ENCODE measurements at places on chromosomes 3 and 15.
A peak's percentile ranks its signal among the peaks of the same experiment; 100 is the strongest.

DNA sequence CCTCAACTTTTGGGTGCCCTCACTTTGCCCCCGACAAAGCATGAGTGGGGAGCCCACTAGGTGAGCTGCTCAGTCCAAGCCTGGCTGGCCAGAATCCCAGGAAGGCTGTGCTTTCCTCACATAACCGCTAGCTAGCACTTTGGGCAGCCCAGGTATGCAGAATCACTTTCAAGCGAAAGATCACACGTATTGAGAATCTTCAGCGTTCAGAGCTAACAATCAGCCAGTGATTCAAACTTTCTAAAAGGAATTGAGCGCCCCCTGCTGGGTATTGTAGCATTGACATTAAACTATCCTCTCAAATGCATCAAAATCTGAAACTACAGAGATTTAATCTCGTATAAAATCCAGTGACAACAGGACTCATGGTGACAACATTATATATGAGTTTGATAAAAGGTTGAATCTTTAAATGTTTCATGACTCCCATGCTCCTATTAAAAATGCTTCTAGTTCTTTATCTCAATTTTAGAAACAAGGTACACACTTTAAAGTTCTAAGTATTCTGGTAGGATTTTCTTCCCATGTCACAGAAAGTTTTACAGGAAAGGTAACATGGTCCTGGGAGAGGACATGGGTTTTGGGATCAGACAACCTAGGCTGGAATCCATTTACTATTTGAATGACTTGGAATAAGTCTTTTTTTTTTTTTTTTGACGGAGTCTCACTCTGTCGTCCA lies 11.8 kb downstream of the ANAPC13 start:
- peak; percentile 87 for DNase-seq

DNA sequence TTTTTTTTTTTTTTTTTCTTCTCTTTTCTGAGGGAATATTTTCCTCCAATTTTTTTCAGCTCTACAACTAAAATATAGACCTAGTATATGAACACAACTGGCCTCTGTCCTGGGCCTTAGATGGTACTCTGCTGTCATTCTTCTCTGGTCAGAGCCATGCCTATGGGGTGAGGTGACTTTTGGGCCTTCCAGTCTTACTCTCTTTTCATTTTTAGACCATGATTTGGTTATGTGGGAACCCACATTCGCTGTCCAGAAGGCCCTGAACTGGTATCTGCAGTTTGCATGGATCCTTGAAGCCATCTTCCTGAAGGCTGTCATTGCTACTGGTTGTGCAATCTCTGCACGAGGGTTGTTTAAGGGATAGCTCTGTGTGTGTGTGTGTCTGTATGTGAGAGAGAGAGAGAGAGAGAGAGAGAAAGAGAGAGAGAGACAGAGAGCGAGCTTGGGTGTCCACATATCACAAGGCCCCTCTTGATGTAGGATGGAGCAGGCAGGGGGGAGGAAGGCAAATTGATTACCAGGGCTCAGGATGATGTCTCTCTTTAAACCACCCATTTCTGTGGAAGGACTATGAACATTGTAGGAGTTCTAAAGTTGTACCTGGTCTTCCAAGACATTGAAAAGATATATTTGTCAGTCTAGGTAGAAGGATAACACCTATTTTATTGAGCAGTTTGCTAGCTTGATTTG lies 6.9 kb downstream of the TGFBR2 start:
- no peak for DNase-seq

- DNase-seq = peak; percentile 48
These were observed 408.2 kb upstream of the RASGRP1 start for GRCh38 chr15:38972831-38973230.

DNA sequence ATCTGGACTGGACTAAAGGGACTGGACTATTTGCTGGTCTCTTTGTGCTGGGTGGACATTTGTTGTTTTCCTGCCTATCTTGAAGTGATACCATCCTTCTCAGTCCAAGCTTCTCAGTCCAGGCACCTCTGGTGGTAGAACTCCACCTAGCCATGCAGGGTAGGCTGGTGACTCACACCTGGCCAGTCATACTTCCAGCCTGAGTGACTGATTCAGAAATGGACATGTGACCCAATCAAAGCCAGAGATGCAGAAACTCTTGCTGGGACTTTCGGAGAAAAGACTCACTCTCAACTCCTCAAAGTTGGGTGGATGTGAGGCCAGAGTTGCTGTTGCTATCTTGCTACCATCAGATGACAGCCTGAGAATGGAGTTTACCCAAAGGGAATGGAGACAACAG lies 5.6 kb upstream of the ASB14 start:
- DNase-seq = peak; percentile 31

GRCh38 chr15:35293353-35294130 lies 208.4 kb upstream of the NANOGP8 start:
- DNase-seq = peak; percentile 82

- DNase-seq = no peak
These were observed 2.6 kb upstream of the HHATL start for GRCh38 chr3:42705058-42705767.

GRCh38 chr3:194087280-194087679 lies 48.7 kb upstream of the HES1 start:
- peak; percentile 58 for DNase-seq

GRCh38 chr15:73127302-73127936 lies 75.2 kb downstream of the NEO1 start:
- peak; percentile 21 for DNase-seq

DNA sequence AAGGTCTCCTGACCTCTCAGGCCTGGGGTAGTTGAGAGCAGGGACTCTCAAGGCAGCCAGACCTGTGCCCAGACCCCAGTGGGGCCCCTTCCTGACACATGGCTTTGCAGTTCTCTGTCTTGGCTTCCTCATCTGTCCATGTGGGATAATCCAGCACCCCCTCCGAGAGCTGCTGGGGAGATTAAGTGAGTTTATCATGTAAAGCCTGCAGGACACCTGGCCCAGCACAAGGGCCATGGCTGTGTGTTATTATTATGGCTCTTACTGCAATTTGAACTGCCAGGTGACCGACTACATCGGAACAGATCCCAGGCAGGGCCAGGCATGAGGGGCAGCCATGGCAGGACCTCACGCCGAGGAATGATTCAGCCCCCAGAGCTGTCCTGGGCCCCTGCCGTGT lies 12.6 kb downstream of the DUSP7 start:
- no peak for DNase-seq

- DNase-seq = no peak
These were observed 11.1 kb upstream of the PSTPIP1 start for GRCh38 chr15:76983590-76984375.

DNA sequence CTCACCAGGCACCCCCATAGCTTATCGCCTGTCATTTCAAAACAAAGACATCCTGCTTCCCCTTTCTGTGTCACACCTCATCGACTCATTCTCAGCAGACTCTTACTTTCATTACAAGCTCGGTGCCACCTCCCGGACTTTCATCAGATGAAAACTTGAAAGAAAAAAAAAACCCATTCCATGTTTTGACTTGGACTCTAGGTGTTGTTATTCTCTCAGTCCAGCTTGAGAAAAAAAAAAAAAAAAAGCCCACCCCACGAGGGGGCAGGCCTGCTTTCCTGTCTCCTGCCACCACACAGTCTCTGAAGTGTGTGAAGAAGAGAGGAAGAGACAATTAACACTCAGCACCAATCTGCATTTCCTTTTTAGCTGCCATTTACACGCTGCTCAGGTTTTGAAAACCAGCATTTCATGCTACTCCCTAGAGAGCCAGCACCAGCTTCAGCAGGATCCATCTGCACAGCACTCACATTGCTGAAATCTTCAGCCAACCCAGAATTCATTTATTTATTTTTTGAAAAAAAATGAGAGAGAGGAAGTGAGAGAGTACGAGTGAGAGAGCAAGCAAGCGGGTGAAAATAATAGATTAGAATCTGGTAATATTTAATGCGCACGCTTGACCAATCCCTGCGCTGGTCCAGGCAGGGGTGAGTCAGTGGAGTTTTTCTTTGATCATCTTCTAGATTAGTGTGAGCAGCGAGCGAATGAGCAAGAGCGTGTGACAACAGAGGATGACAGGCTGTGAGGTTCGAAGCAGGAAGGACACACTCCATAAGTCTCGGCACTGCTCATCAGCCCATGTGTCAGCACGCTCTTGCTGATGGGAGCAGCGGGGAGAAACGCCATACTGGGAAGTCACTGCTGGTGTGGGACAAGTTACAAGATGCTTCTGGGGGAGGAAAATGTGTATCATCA lies 23.5 kb downstream of the ZNF80 start:
- peak; percentile 89 for DNase-seq
